ENCODE measurements at places on chromosomes 1 and 21.

DNA sequence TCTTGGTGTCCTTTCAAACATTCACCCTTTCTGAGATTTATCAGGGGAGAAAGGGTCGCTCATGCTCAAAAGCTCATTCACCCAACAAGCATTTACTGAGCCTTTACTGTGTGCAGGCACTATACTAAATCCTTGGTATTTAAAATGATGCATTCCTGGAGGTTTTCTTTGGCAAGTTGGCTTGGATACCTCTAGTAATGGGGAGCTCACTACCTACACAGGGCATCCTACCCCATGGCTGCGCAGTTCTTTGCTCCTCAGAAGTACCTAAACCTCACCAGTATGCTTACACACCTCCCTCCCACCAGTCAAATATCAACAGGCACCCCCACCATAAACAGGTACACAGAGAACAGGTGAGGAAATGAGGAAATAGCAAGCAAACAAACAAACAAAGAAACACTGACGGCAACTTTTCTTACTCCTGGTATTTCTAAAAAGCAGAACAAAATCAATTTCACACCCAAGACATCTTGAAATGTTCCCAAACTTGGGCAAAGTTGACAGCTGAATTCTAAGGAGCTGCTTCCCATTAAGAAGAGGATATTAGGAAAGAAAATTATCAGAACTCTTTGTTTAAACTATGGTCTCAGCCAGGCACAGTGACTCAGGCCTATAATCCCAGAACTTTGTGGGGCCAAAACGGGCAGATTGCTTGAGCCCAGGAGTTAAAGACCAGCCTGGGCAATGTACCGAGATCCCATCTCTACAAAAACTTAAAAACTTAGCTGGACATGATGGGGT lies 104.8 kb downstream of the PSMG1 start:
- DNase-seq = no peak

GRCh38 chr1:60329651-60330050 lies 256.1 kb upstream of the C1orf87 start:
- DNase-seq = no peak

GRCh38 chr1:197464044-197464443 lies 196.0 kb downstream of the CRB1 start:
- no peak for DNase-seq

- DNase-seq = no peak
These were observed 172.8 kb downstream of the CLEC20A start for GRCh38 chr1:178324003-178324402.

- no peak for DNase-seq
These were observed 448.6 kb downstream of the KIF26B start for GRCh38 chr1:245603311-245603865.

DNA sequence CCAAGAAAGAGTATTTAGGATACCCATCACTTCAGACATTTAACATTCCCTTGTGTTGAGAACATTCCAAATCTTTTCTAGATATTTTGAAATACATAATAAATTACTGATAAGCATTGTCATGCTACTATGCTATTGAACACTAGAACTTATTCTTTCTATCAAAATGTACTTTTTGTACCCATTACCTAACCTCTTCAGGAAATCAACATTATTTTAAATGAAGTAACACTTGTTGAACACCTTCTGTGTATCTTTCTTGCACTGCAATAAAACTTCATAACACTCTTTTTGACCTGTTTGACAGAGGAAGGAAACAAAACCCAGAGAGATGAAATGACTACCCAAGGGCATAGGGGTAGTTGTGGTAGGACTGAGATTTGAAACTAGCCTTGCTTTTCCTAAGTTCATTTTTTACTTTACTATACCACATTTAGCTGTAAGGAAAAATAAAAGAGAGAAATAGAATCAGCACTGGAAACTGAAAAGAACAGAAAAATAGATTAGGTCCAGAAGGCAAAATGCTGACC lies 99.4 kb downstream of the UCHL5 start:
- no peak for DNase-seq

DNA sequence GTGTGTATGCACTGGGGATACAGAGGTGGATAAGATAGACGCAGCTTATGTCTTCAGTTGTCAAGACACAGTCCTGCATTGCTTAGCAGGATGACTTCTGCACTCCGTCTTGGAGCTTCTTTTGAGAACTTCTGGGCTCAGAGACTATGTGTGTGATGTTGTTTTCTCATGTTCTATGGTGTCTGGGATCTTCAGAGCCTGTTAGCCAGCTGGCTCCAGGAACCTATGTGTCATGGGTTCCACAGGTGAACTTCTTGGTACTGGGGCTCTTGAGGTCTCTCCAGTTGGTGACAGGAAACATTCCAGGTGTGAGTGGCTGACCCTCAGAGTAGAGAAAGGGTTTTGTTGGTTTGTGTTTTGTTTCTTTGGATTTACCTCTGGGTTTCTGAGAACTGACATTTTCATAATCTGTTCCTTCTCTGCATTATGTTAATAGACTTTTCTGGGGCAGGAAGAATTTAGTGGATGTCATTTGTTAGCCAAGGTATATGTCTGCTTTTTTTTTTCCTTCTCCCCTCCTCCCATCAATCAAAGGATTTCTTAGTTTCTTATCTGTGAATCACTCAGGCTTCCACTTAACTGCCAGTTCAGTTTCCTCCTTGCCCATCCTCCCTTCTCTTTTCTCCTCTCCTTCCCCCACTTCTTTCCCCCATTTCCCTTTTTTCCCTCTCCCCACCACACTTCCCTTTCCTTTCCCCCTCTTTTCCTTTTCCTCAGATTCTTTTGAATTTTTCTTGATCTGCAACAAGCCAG lies 18.1 kb downstream of the FGGY start:
- no peak for DNase-seq

- DNase-seq = no peak
These were observed 37.2 kb upstream of the ETS2 start for GRCh38 chr21:38768471-38769063.

GRCh38 chr1:196774603-196775002 lies at the start of gene CFHR3:
Gene CFHR3, plus strand, starts transcription at chr1:196774840. Its CDS starts 47 bp downstream, at chr1:196774887.
- DNase-seq = no peak

All from stimulated activated CD4-positive, alpha-beta T cell treated with anti-CD3 and anti-CD28 coated beads, TNF-alpha, amount 100 ng/mL, for 4 hours (primary cell).